Stimulated activated CD8-positive, alpha-beta memory T cell treated with anti-CD3 and anti-CD28 coated beads, Interleukin-4, amount 100 ng/mL, for 4 hours (primary cell): ENCODE measurements at places on chromosomes 5 and 9.

DNA sequence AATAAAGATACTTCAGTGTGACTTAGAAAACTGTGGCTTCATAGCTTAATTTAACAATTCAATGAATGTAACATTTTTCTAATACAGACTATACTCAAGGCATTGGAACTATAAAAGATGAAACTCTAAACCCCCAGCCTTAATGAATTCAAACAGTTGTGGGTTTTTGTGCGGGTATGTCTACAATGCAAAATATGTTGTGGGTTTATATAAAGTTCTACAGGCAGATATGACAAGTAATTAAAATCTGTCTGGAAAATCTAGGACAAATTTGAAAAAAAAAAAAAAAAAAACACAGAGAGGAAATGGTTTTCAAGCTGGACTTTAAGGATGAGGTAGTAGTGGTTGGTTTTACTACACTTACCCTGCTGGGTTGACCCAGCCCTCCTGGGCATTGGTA lies 467.5 kb upstream of the TLE4 start:
- no peak for DNase-seq

- DNase-seq, result no peak
Observed at GRCh38 chr9:38020151-38021076, 48.6 kb downstream of the SHB start.

DNA sequence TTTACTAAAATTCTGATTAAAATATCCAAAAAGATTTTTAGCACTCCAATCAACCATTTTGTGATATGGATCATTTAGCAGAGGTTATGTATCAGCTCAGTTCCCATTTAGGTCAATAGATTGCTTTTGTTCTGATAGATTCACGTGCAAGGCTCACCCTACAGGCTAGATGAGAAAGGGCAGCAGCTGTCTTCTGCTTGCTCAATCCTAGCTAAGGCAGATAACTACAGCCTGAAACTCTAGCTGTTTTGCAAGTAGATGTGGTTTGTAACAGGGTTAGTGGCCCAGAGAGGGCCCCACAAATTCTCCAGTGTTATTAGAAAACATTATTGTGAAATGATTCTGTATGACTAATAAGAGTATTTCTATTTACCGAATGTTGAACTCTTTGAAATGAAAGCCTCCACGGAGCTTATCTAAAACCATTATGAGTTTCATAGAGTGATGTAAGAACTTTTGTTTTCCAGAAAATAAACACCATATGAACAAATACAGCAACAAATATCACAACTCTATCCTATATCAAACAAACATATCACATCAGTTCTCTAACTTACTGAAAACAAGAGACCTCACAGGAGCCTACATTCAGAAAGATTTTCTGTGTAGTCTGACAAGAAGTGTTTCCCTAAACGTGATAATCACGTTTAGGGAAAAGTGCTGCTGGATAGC lies 841.9 kb upstream of the ACO1 start:
- no peak for DNase-seq

DNA sequence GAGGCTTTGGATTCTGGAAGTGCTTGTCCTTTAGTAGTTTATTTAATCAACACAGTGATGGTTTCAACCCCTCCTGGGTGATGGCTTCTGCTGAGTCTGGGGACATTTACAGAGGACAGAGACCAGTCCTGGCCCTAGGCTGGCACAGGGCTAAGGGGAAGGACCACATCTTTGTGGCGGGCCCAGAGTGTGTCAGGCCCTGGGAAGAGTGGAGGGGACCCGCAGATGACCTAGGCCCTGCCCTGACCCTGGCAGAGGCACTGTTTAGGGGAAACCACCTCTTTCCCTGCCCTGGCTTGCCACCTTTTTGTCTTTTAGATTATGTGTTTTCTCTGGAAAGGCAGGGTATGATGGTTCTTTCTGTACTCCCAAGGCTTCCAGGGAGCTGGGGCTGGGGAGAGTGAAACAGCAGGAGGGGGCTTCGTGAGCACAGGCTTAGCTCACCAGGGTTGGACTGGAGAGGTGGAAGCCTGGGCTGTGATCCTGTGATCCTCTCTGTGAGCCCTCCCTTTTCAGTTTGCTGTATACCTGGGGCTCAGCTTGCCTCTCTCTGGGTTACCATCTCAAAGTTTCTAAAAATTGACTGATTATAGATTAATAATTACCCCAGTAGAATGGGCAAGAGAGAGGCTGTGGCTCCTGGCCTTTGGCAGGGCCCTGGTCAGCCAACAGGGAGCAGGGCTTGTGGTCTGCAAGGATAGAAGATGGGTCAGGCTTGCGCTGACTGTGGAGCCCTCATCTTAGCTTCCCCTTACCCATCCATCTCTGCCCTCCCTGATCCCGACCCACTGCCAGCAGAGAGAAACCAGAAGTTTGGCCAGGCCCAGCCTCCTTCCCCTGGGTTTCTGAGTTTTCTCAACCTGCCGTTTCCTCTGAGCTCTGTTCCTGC lies 1.7 kb upstream of the SYNPO start:
- no peak for DNase-seq

- DNase-seq, result no peak
Observed at GRCh38 chr5:52807723-52808122, 20.0 kb downstream of the ITGA1 start.

DNA sequence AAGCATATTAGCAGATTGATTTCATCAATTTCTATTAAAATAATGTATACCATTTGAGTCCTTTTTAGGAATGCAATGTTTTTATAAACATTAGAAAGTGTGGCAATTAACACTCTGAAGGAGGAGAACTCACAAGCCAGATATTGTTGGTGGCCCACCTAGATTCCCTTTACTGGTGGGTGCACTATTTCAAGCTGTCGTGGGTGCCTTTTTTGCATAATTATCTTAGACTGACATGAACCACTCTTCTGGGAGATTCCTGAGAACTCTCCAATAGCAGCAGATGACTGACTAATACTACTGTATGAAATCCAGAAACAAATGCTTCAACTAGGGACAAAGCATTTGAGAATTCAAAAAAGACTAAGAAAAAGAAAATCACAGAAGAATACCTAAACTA lies 526.0 kb downstream of the CDH18 start:
- no peak for DNase-seq

- no peak for DNase-seq
Observed at GRCh38 chr5:118778941-118779340, 209.4 kb downstream of the DTWD2 start.

DNA sequence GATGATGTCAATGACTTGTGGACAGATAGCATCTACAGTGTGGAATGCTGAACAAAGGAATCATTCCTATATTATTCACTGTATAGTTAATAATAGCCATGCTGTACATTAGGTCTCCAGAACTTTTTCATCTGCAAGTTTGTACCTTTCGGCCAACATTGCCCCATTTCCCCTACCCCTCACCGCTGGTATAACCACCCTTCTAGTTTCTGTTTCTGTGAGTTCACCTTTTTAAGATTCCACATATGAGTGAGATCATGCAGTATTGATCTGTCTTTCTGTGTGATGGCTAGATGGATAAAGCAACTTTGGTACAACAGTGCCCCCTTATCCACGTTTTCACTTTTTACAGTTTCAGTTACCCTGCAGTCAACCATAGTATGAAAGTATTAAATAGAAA lies 18.8 kb upstream of the ALDH1B1 start:
- DNase-seq, result no peak

DNA sequence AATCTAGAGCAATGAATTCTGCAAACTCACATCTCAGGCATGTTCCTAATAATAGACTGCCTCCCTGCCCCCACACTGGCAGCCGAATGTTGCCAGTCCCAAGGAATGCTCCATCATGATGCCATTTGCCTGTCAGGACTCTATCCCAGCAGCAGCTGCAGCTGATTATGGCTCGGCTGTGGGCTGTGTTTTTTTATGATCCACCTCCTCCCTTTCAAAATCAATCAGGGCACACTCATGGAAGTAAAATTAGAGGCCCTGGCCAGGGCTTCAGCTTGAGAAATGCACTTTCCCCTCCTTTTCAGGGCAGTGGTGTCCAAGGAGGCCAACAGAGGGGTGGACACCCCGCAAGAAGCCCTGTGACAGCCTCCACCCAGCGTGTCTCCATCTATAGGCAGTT lies 176.7 kb upstream of the S1PR3 start:
- DNase-seq, result no peak

- no peak for DNase-seq
Observed at GRCh38 chr5:107808671-107809137, 138.0 kb upstream of the EFNA5 start.

- no peak for DNase-seq
Observed at GRCh38 chr5:160369990-160370712, at the start of gene C1QTNF2. C1QTNF2 (minus strand) TSS chr5:160370626; CDS start chr5:160355011, 15,615 bp downstream.

DNA sequence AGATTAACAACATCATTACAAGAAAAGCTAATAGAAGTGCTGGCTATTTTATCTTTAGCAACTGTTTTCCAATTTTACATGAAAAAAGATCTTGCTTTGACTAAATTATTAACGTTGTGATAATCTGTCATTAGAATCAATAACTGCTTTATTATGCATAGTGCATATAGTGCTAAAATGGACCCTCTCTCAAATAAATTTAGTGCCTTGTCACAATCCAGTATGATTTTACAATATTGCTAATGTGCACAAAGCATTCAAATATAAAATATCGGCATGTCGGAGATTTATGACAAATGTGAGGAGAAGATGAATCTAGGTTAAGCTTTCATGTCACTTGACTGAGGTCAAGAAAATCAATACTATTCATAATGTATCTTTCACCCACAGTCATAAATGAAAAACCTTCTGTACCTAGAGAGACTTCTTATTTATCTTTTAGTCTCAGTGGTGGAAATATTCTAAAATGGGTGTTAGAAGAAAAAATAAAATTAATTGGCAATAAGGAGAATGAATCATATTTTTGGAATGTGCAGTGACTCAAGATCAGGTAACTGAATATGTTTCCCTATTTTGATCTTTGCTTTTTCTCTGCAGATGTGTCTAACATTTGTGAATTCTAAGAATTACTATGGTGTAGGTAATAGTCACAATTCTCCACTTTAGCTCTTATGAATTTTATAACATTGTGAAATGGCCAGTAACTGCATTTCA lies 672.9 kb upstream of the GRAMD2B start:
- no peak for DNase-seq

- no peak for DNase-seq
Observed at GRCh38 chr9:87148331-87149104, 201.2 kb upstream of the GAS1 start.

- DNase-seq, result no peak
Observed at GRCh38 chr5:129096382-129096991, 1.9 kb downstream of the ISOC1 start.

DNA sequence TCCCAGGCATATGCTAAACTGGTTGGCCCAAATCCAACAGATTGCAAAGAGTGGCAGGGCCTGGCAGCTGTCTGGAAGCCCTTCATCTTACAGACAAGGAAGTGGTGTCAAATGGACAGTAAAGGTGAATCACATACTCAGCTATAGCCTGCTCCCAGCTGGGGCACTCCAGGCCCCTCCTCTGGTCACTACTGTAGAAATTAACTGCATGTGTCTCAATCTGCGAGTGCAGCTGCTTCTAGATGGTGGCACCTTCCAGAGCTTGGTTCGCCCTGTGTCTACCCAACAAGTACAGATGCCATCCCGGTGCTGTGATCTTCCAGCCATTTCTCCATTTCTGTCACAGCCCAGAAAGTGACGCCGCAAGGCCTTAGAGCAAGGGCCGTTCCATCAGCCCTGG lies 50.2 kb downstream of the OTULIN start:
- DNase-seq, result no peak

DNA sequence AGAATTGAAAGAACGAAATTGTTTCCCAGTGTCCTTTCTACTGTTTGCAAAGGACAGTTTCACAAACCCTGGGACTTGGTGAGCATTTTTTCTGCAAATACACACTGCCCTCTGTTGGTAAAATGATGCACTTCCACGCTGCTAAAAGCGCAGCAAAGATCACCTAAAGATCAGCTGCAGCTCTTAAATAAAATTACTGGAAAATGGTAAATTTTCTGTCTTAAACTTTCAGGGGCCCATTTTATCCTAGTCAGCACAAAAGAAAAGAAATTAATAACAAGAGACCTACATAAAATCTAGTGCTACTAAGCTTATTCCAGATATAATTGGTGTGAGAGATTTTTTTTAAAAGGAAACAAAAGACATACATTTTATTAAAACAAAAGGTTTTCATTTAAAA lies 566.0 kb downstream of the CAAP1 start:
- DNase-seq, result no peak

DNA sequence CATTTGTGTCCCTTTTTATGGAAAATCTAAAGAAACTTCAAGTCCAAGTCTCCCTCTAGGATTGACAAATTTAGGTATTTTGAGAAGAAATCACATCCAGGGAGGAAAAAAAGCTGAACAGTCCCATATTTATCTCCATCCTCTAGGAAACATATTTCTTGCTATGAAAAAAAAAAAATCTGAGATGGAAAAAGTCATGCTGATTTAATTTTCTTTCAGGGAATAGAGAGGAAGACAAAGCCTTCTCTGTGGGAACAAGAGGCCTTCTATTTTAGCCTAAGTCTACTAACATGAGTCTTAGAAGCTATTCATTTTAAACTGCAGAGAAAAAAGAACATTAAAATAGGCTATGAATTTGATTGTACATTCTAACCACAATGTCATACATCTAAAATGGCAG lies 63.1 kb upstream of the CDK5RAP2 start:
- no peak for DNase-seq

DNA sequence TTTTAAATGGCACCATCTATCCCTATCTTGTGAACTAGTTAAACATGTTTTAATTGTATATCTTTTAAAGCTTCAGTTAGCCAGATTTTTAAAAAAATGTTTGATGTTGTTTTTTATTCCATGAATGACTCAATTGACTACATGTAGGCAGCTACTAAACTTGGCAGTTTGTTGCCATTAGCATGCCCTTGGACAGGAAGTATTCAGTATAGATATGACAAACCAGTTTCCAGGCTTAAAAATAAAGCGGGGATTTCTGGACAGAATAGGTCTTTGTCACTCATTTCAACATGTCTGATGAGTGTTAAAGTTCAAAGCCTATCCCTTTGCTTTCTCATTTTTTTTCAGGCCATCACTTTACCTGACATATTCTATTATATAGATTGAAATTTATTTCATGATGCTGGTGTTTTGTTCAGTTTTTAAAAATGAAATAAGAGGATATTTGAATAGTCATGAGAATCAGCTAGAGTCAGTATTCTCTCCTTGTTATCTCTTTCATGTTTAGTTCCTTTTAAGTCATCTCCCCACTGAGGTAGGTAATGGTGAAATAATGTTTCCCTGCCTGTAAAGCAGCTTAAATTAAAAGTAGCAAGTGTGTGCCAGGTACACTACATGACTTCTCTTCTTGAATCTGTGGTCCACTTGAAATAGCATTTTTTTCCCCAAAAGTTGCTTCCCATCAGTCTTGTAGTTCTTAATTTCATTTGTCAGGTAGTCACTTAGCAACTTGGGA lies 11.9 kb downstream of the TNFAIP8 start:
- DNase-seq, result no peak

- no peak for DNase-seq
Observed at GRCh38 chr5:96228408-96228807, 204.6 kb downstream of the PCSK1 start.

GRCh38 chr5:179122411-179123108 lies 62.4 kb downstream of the ZNF354C start:
- DNase-seq, result no peak

DNA sequence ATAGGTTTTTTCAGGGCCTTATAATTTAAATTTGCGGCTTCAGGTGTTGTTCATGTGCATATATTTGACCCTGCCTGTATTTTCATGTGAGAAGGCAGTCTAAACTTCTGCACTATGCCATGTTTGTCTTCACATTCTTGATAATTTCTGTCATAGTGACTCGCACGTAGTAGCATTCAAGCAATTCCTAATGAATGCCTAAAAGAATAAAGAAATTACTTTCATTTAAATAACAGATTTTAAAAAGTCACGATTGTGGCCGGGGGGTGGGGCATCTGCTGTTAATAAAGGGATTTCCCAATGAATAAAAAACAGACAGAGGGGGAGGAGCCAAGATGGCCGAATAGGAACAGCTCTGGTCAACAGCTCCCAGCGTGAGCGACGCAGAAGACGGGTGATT lies 318.0 kb downstream of the ADAMTS6 start:
- DNase-seq, result no peak
